ENCODE measurements at places on chromosomes 11 and 22.
A peak's percentile ranks its signal among the peaks of the same experiment; 100 is the strongest.

DNA sequence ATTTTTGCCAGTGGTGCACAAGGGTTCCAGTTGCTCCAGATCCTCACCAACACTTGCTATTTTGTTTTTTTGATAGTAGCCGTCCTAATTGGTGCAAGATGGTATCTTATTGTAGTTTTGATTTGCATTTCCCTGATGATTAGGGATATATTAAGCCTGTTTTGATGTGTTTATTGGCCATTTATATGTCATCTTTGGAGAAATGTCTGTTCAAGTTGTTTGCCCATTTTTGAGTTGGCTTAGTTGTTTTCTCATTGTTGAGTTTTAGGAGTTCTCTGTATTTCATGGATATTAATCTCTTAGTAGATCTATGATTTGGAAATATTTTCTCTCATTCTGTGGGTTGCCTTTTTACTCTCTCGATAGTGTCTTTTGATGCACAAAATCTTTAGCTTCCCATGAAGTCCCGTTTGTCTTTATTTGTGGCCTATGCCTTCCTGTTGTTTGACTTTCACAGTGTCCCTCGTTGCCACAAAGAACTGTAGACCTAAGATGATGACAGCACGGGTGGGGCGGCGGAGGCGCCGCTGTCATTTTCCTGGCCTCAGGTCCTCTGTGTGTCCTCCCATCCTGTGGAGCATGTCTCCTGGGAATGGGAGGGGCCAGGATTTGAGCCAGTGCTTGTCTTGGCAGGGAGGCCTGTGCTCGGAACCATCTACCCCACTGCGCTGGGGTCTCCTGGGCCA lies 33.5 kb downstream of the LRP5 start:
- no peak for DNase-seq

GRCh38 chr22:25779426-25779825 lies 37.4 kb downstream of the MYO18B start:
- no peak for DNase-seq

- DNase-seq, result no peak
Measured at GRCh38 chr11:62592146-62592815, 958 bp upstream of the TUT1 start.

DNA sequence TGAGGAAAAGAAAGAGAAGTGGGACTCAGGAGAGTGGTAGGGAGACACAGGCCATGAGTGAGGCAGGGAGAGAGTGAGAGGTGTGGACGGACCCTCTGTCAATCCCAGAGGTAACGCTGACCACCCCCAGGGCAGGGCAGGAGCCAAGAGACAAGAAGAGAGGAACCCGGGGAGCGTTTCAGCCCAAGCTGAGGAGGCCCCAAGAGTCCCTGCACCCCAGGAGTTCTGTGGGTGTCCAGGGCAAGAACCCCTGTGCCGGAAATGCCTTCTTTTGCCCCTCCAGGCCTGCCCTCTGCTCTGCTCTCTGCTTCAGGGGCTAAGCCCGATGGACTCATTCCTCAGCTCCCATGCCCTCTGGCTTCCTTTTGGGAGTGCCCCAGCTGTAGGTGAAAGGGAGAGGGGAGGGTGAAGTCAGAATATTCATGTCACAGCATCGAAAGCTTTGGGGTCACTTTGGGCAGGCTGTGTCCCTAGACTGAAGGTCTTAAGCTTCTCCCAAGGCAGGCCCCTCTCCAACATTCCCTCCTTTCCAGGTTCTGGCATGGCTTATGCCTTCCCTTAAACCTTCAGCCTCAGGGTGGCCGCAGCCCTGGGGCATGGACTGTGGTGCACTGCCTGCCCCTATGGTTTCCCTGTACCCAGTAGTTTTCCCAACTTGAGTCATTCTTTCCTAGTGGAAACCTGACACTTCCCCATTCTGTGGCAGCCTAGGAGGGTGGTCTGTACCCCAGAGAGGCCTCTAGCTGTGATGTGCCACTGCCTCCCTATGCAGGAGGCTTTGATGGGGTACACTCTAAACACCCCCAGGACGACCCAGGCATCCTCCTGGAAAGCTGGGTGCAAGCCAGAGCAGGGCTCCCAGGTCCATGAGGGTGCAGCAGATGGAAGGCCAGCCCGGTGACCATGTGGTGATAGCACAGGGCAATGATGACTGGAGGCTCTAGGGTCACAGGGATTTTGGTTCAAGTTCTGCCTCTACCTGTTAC lies 27.1 kb downstream of the MYEOV start:
- DNase-seq, result no peak

- DNase-seq, result no peak
Measured at GRCh38 chr22:26281941-26282340, 112.7 kb downstream of the SEZ6L start.

GRCh38 chr11:66743271-66743968 lies 14.4 kb upstream of the SPTBN2 start:
- no peak for DNase-seq

- no peak for DNase-seq
Measured at GRCh38 chr11:48270621-48271020, 7.0 kb downstream of the OR4X1 start.

DNA sequence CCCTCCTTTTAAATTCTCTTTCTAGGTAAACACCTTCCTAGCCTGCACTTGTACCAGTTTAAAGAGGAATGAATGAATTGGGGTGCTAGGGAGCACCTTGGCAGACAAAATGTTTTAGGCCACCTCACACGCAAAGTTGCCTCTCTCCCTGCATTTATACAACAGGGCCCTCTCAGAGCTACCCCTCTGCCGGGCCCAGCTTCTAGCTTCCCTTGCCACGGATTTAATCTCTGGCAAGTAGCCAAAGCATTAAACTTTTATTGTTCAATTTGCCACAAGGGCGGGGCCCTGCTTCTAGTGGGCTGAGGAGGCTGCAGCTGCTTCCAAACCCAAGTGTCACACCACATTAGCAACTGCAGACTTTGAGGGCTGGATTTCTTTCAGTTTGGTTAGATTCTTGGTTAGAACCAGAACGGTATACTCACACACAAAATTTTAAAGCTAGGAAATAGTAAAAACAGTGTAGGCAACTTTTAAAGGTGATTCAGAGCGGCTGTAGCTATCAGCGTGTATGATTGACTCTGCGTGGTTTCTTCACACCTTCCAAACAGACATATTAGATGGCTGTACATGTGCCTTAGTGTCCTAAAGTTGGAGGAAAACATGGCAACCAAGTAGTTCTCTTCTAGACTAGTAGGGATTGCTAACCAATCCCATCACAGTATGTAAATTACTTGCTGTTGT lies 6.5 kb downstream of the KREMEN1 start:
- DNase-seq, result peak; percentile 75

- DNase-seq, result no peak
Measured at GRCh38 chr22:47775686-47776085, 1013.2 kb downstream of the TBC1D22A start.

DNA sequence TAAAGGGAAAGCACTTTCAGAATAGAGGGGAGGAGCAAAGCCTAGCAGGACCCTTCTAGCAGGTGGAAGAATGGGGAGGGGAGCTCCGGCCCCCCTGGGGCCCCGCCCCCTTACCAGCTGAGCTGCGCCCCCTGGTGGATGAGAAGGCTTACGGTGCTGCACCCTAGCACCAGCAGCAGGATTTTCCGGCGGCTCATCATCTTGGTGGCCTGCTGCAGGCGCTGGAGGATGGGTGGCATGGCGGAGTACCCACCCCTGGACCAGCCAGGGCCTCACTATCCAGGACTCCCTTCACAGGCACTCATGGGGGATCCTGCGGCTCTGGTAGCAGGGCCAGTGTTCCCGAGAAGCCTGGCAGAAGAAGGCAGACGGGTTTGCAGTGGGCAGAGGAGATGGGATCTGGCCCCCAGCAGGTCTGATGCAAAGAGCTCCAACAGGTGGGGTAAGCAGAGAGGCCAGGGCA lies 3.8 kb downstream of the GAL3ST3 start:
- peak; percentile 81 for DNase-seq
